ENCODE measurements at places on chromosomes 2 and 18. TPM values are rescaled to one million over a fixed set of nuclear protein-coding genes. Genes with fewer than 3 reads are reported as not detected.

Gene MAPK4
- 21.7 TPM for total RNA-seq

Gene COBLL1
- 15.3 TPM for total RNA-seq

Gene ACMSD
- total RNA-seq: not detected

Gene PIEZO2
- 0.33 TPM for total RNA-seq

DNA sequence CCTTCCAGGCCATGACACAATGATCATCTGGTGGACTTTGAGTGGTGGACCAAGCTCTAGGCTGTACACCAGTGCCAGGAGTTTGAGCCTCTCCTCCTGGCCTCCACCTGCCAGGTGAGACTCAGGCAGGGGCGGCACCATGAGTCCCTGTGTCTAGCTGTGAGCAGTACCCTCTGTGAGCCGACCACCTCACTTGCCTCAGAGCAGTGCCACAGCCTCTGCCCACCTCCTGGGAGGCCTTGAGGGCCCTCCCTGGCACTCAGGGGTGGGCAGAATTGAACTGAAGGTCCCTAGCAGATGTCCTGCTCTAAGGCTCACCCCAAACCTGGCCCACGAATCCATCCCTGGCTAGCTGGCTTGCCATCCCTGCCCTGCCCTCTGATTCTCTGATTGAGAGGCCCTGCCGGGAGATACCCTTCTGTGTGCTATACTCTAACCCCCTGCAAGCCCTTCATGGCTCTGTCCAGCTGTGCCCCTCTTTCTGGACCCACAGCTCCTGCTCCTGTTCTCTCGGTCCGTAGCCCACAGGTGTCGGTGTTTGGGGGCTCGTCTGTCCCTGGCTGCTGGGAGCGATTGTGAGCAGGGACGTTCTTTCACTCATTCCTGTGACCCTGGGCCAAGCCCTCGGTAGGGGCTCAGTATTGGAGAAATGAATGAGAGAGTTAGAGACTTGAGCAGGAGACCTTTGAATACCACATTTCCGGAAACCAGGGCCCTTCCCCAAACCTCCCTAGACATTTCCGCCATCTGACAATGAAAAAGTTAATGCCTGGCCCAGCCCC is 70.0 kb downstream of the INHBB start:
- DNase-seq: no peak

DNA sequence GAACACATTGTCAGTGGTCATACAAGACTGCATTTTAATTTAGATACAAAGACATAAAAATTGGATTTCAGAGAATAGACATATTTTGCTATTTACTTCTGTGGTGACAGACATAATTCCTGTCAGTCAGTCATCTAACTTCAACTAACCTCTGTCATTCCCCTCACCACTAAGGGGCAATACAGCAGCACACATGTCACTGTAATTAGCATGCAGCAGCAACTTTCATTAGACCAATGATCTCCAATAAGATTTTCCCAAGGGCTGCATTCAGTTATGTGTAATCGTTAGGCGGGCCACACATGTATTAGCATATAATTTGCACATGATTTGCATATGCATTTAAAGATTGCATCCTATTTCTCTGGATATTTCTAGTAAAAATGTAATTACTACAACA is 624.5 kb downstream of the NR4A2 start:
- no peak for DNase-seq

DNA sequence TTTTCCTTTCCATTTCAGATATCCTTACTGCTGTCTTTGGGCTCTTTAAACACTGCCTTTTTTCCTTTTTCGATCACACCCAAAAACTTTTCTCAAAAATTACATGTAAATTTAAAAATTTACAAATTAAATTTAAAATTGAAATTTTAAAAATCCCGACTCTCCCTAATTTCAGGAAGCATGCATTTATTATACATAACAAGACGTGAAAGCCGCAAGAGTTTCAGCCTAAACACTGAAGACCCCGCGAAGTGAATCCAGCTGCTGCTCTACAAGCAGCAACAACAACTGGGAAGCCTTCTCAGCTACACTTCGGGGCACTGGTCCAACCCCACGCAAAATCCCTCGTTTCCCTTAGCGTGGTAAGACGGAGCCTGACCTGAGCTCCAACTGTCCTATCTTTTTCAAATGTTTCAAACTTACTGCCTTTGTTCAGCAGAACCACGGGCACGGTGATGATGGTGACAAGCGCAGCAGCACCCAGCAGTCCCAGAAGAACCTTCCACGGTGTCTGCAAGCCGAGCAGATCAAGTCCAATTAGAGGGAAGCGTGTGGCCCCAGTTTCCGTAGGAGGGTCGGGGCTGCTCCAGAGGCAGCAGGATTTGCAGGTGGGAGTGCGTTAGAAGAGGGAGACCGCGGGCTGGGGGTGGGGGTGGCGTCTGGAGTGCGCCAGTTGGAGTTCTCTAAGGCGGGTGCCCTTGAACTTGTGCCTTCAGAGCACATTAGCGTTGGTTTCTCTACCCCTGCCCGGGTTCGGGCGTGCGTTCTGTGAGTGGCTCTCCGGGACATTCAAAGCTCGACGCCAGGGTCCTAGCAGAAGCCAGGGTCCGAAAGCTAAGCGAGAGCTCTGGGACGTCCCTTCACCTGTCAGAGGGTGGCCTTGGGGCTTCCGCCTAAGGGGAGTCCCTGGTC is 783 bp downstream of the DPP4 start:
- peak; percentile 20 for DNase-seq

DNA sequence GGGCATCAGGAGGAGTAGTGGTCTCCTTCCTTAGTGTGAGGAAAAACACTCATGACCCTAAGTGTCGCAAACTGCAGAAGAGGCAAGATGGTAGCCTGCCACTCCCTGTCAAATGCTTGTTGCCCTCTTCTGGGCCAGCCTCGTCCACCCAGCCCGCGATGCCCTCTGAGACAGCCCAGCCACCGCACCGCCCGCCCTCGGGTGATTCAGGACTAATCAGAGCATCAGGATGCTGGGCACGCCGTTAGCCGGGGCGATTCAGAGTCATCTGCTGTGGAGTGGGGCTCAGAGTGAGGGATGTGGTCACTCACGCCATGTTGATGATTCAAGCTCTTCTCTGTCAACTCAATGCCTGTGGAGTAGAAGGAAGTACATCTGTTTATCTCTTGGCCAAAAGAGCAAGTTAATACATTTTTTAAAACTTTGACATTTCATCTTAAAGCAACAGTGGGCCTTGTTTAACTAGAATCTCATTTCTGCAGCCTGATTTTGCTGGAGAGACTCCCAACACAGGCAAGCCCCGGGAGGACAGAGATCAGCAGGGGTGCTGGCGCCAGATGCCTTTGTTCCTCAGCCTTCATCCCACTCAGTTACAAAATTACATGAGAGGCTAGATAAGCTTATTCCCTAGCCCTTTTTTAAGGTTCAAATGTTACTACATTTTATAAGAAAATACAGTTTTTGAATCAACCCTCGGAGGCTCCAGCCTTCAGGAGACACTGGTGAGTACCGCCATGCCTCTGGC is 79.0 kb downstream of the TMEM18 start:
- no peak for DNase-seq

DNA sequence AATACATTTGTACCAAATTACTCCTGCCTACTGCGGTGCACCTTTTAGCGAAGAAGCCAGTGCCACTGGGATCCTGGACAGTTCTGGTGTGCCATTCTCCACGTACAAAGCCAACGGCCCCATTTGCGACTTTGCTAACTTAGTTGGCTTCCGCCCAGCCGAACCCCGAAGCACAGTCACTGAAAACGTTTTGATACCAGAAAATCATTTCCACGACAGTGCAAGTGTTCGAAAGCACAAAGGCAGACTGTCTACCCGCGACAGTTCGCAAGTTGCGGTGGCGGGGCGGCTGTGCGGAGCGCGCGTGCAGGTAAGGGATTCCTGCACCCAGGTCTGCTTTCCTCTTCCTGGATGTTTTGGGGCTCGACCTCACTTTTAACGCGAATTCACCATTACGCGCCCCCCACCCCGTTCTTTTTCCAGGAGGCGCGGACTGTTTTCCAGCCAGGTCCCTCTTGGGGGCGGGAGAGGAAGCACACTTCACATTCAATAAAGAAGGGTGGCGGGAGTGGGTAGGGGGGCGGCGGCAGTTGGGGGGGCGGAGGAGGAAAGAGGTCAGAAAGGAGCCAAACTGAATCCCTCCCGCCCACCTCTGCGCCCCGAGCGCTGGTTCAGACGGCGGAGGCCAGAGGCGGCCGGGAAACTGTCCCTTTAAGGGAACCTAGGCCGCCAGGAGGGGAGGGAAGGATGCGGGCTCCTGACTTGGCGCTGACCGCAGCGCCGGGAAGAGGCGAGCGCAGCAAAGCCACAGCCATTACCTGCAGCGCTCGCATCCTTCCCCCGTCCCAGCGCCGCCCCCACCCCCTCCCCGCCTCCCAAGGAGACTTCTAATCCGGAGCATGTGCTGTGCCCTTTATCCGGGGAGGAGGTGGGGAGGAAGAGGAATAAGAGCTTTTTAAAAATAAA is 107.4 kb upstream of the KCTD1 start:
- peak; percentile 51 for DNase-seq

DNA sequence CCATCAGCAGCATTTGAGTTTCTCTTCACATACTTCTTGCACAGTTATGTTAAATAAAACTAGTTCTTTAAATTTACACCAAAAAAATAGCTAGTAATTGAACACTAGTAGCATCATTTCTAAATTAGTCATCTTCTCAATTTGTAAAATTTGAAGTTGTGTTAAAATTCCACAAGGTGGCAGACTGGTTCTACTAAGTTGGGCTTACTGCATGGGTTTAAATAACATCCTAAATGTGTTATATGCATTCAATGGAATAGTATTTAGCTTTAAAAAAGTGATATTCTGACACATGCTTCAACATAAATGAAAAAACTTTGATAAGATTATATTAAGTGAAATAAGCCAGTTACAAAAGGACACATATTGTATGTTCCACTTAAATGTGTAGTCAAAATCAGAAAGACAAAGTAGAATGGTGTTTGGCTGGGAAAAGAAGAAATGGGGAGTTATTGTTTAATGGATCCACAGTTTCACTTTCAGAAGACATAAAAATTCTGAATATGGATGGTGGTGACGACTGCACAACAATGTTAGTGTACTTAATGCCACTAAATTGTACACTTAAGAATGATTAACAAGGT is 28.7 kb upstream of the RPRD1A start:
- DNase-seq: no peak

GRCh38 chr2:11365096-11365879 is 20.9 kb upstream of the ROCK2 start:
- no peak for DNase-seq

GRCh38 chr2:239668651-239669050 is 267.8 kb upstream of the HDAC4 start:
- DNase-seq: no peak

DNA sequence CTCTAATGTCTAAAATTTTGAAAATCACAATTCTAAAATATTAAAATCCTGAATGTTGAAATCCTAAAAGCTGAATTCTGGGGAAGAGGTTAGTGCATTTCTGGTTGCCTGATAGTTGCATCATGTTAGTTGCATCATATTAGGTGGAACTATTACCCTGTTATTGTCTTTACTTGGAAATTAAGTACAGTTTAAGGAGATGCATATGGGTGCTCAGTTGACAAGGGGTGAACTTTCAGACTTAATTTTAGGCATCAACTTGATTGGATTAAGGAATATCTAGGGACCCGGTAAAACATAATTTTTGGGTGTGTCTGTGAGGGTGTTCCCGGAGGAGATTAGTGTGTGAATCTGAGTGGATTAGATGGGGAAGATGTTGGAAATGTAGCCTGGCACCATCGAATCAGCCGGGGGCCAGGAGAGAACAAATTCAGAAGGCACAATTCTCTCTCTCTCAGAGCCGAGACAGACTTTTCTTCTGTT is 409.8 kb downstream of the PLCL1 start:
- no peak for DNase-seq

DNA sequence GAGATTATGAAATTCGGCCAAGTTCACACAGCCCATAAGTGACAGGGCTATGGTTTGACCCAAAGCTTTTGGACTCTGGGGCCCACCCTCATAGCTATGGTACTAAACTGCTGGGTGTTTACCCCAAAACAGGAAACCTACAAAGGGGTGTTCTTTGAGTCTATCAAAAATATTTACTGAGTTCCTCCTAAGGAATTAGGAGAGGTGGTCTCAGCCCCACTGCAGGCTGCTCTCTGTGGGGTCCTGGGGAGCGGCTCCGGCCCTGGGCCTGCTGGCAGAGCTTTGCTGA is 45.5 kb downstream of the SDC1 start:
- no peak for DNase-seq

DNA sequence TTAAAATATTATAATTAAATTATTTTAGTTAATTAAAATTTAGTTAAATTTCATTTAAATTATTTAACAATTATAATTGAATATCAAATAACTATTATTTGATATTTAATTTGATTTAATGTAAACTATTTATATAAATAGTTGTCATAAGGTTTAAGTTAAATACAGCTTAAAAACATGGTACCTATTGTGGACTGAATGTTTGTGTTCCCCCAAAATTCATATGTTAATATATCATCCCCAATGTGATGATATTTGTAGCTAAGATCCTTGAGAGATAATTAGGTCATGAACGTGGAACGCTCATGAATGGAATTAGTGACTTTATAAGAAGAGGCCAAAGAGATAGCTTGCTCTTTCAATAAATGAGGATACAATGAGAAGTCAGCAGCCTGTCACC is 505.7 kb upstream of the LRATD1 start:
- no peak for DNase-seq

DNA sequence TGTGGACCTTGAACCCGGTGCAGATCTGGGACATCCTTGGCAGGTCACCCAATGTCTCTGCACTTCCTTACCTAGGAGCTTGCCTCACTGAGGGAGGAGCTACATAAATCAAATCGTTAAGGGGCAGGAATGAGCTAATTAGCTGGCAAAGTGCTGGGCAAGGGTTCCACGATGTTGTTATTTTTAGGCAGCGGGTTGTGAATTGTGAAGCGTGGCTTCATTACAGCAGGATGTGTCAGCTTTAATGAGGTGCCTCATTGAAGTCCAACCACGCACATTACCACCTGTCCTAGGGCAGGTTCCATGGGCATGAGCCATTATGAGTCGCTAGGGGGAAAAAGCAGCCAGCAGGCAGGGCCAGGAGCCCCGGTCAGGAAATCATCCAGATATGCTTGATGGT is 127.0 kb upstream of the AGAP1 start:
- DNase-seq: no peak

- DNase-seq: no peak
These were observed 219.4 kb downstream of the LDLRAD4 start for GRCh38 chr18:13437796-13438506.

- no peak for DNase-seq
These were observed 29.2 kb downstream of the CDH2 start for GRCh38 chr18:28147674-28148171.

- DNase-seq: no peak
These were observed 156.8 kb upstream of the UNC80 start for GRCh38 chr2:209614690-209615369.

GRCh38 chr2:209305026-209305425 is 118.8 kb upstream of the MAP2 start:
- DNase-seq: no peak

All from left ventricle myocardium inferior (tissue), 1 donor.